Activated CD4-positive, CD25-positive, alpha-beta regulatory T cell (primary cell): ENCODE measurements at places on chromosomes 5 and 9.
A peak's percentile ranks its signal among the peaks of the same experiment; 100 is the strongest.

DNA sequence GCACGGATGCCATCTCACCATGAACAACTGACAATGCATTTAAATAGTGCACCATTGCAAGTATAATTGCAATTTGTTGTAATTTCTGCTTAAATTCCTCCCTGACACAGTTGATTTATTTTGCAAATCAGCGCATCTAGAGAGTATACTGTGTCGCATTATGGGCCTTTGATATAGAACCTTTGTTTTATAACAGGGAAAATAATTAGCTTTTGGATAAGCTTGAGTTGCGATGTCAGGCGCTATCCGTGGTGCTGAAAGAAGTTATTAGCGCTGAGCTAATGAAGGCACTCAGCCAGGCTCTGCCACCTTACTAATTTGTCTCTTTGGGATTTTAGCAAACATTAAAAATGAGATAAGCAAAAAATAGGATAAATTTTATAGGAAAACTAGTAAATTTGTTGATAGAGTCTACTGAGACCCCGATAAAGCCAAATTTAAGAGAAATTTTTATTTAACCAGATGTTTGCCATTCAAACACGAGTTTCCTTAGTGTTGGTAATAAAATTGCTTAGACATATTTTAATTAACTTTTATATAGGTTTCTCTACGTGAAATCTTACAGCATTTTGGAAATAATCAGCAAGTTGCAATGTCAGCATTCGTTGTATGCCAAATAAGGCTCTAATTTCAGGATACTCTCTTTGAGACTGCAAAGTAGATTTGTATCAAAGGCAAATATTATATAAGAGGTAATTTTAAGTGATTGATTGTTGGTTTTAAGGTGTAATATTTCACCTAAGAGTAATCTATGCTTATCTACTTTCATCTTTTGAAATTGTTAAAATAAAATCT, 355.5 kb downstream of the TLR4 start:
- no peak for DNase-seq

DNA sequence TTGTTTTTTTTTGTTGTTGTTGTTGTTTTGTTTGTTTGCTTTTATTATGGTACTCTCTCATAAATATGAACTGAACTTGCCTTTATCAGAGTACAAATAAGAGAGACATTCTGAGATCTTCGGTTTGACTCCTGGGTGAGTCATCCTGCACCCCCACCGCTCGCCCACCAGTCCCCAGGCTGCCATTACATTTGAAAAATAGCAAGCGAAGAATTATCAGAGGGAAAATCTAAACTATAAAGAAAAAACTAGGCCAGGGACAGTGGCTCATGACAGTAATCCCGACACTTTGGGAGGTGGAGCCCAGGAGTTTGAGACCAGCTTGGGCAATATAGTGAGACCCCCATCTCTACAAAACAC, 122.1 kb upstream of the MAP3K1 start:
- peak; percentile 4 for DNase-seq

- DNase-seq = no peak
Measured at GRCh38 chr5:2579126-2579525, 172.4 kb downstream of the IRX2 start.

GRCh38 chr5:8184455-8185063, 315.6 kb downstream of the MTRR start:
- DNase-seq = no peak

DNA sequence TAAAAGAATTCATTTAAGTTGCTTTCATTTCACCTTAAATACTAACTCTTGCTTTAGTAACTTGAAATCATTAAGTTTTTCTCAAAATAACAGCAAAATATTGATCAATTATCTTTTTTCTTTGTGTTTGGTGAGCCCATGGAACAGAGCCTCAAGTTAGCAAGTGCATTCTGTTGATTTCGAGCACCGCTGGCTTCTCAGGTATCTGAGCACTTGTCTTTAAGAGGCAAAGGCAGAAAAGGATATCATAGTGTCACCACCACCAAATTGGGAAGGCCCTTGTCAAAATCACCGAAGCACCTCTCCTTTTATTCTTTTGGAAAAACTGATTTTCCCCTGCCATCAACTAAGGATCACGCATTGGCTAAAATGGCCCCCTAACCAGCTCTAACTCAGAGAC, 17.1 kb upstream of the CTNNAL1 start:
- no peak for DNase-seq

GRCh38 chr5:154816891-154817492, 33.4 kb downstream of the FAXDC2 start:
- no peak for DNase-seq

DNA sequence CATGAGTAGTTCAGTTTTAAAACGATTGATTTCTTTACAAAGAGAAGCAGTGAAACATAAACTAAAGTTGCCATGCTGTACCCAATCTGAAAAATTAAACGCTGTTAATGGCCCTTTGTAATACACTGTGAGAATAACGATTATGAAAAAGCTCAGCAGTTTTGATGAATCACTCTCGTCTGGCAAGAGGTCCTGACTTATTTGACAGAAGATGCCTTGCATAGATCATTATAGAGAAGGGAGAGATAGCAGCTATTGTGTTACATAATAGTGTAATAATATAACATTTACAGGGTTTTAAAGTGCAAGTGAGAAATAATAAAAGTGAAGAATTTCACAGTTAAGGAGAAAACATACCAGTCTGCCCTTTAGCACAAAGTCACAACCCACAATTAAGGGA, 361.5 kb upstream of the CDH10 start:
- DNase-seq = no peak

GRCh38 chr9:102360846-102361245, 622.4 kb upstream of the GRIN3A start:
- no peak for DNase-seq

DNA sequence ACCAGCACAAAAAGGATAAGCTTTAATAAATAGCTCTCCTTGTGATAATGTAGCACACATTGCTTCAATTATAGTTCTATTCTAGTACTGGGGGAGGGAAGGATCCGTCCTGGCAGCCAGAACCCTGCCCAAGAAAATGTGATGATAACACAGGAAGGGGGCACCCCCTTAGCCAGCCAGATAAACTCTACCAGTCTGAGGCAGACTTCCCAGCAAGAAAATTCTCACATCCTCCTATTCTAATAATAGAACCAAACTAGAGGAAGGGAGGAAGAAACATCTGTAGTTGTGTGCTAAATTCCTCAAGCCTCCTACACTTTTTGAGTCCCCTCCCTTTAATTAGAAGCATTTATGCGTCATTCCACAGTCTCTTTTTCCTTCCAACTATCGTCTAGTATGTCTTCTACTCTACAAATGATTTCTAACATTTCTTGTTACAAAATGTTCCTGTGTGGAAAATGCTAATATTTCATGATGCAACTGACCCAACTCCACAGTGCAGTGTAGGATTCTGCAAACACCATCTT, 261.0 kb downstream of the SEMA5A start:
- no peak for DNase-seq

- no peak for DNase-seq
Measured at GRCh38 chr9:86549920-86550319, 195.7 kb upstream of the TUT7 start.

- no peak for DNase-seq
Measured at GRCh38 chr5:74432216-74432615, 208.3 kb downstream of the ENC1 start.

GRCh38 chr9:93468763-93469456, 15.5 kb upstream of the FAM120AOS start:
- no peak for DNase-seq

DNA sequence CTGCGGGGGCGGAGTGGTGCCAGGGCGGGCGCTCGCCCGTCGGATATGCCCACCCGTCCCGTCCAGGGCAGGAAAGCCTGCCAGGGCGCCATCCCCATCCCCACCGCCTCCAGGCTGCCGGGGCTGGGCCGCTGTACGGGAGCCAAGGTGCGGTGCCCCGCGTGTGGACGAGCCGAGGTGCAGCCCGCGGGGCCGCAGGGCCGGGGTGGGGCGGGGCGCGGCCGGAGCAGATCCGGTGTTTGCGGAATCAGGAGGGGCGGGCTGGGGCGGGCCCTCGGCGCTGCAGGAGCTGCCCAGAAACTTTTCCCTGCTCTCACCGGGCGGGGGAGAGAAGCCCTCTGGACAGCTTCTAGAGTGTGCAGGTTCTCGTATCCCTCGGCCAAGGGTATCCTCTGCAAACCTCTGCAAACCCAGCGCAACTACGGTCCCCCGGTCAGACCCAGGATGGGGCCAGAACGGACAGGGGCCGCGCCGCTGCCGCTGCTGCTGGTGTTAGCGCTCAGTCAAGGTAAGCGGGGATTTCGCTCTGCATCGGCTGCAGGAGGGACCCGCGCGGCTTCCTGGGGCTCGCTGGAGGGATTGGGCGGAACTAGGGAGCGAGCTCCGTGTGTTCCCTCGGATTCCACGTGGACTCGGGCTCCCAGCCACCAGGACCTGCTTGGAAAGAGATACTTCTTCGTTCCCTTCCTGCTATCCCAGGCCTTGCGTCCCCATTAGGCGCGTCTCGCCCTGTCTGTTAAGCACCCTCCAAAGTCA, at the start of gene ITGA2:
Gene ITGA2, plus strand, starts transcription at position 328 of the 756 bp plus-strand sequence. Its CDS starts 117 bp downstream, at position 445.
- no peak for DNase-seq

- no peak for DNase-seq
Measured at GRCh38 chr5:17440766-17441165, 57.3 kb upstream of the TAF11L2 start.

DNA sequence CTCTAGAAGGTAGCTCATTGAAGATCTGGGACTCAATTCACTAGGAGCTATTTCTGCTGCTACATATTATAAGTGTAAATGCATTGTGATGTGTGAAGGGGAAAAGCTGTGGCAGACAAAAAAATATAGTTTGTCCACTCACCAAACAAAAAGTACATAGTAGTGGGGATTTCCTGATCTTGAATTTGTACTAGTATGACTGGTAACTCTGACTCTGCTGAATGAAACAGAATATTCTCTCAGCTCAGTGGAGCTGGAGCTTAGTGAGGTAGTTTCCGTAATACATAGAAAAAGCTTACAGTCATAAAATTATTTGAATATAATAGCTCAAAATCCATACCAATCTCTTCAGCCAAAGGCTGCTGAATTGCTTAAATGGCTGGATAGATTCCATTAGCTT, 455.6 kb upstream of the CD180 start:
- no peak for DNase-seq

- DNase-seq = no peak
Measured at GRCh38 chr5:157322581-157322980, 56.7 kb downstream of the CYFIP2 start.

DNA sequence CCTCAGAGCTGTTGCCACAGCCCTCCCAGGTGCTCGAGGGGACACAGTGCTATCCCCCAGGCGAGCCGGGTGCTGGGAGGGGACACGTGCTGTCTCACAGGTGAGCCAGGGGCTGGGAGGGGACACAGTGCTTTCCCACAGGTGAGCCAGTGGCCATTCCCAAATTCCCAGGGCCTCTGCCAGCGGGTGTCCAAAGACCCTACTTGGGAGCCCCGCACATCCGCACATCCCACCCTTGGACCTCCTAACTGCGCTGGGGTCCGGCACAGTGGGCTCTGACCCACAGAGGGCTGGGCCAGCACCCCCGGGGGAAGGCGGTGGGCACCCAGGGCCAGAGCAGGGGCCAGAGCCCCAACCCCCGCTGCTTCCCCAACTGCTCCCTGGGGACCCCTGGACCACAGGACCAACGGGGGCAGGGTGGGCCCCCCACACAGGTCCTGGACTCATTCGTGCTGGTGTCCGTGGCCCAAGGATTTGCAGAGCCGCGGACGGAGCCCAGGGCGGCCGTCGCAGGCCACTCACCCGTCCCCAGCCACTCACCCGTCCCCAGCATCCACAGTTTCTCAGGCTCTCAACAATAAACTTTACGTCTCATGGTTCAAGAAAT, 17.9 kb downstream of the EXD3 start:
- DNase-seq = no peak

DNA sequence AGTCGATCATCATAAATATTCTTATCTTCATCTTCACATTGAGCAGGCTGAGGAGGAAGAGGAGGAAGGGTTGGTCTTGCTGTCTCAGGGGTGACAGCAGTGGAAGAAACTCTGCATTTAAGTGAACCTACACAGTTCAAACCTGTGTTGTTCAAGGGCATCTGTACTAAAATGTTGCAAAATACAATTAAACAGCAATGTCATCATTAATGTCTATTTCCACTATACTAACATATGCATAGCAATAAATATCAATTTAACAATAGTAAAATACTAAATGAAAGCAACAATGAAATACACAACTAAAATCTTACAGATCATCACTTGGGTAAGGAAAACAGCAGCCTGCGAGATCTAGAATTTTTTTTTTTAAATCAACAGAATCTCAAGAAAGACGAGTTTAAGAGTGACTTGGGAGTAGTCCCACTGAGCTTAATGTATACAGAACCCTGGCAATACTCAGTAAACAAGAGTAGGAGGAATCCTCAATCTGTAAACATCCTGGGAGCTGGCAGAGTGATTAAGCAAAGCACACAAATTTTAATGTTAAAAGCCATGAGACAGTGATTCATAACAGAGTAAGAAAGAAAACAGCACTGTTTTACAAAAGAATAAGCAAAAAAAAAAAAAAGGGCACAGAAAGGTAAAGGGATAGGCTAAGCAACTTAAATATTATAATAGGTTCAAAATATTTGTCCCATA, 10.0 kb downstream of the HOMER1 start:
- no peak for DNase-seq

GRCh38 chr5:144102361-144102760, 68.1 kb downstream of the YIPF5 start:
- DNase-seq = no peak

- no peak for DNase-seq
Measured at GRCh38 chr9:738209-738915, 103.1 kb upstream of the DMRT1 start.

DNA sequence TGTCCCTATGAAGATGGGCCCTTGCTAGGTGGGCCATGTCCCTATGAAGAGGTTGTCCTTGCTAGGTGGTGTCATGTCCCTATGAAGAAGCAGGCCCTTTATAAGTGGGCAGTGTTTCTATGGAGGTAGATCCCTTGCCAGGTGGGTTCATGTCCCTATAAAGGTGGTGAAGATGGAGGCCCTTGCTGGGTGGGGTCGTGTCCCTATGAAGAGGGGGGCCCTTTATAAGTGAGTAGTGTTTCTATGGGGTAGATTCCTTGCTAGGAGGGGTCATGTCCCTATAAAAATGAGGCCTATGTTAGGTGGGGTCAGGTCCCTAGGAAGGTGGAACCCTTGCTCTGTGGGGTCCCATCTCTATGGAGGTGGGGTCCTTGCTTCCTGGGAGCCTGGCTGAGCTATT, 283.4 kb upstream of the IRX2 start:
- no peak for DNase-seq

DNA sequence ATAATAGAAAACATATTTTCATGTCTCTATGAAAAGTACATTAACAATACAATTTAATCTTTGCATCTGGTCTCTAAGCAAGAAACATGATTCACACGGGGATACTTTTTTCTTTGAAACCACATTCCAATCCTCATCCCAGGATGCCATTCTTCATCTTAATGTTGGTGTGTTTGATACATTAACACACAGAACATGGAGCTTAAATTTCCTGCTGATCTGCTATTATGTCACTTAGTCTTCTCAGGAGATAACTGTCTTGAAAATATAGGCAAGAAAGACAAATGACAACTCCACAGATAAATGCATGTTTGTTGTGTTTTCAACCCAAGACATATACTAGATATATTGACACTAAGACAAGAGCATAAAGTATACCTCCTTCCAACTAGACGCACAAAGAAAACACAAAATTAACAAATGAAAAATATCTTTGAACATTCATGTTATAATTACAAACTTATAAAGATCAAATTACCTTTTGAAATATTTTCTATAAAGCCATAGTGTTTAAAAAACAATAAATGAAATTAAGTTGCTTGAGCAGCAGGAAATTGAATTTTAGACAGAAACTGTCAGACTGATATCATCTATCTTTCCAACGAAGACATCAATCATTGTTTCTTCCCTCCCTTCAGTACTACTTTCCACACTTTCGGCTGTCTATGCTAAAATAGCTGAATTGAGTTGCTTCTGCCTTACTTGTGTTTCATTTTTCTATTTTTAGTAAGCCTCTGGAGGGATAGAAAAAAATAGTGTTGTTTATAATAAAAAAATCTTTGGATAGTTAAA, 1676.7 kb upstream of the CDH9 start:
- no peak for DNase-seq
